Activated T-cell treated with anti-CD3 and anti-CD28 coated beads, Interleukin-2, amount 50 U/mL, for 72 hours (primary cell): ENCODE measurements at places on chromosomes 6 and 20. TPM values are rescaled to one million over a fixed set of nuclear protein-coding genes. Genes with fewer than 3 reads are reported as not detected.

ESR1 gene
- 1.3 TPM for total RNA-seq

PPP1R14C gene
- 1.8 TPM for total RNA-seq

- H3K4me1 ChIP-seq: no peaks in the 10 kb centered on the region
- H3K4me3 ChIP-seq: no peak overlapping the region
- no peaks in the 10 kb centered on the region for H3K36me3 ChIP-seq
- H3K27me3 ChIP-seq: peaks cover 23% of the 10 kb centered on the region
- H3K27ac ChIP-seq: no peak overlapping the region
- no peak for DNase-seq
These were observed 6.7 kb downstream of the MAK start for GRCh38 chr6:10831609-10832008.

DNA sequence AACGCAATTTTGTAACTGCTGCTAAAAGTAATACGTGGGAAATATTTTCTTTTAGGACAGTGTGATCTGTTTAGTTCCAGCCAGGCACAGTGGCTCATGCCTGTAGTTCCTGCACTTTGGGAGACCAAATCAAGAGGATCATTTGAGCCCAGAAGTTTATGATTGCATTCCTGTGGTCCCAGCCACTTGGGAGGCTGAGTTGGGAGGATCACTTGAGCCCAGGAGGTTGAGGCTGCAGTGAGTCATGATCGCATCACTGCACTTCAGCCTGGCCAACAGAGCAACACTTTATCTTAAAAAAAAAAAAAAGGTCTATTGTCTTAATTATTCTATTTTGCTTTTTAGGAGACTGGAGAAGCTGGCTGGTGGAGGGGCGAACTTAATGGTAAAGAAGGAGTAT lies 101.5 kb downstream of the CD2AP start:
- DNase-seq: no peak
- H3K4me1 ChIP-seq: no peaks in the 10 kb centered on the region
- H3K36me3 ChIP-seq: peaks cover 17% of the 10 kb centered on the region
- H3K27ac ChIP-seq: peak overlapping the region; percentile 9

DNA sequence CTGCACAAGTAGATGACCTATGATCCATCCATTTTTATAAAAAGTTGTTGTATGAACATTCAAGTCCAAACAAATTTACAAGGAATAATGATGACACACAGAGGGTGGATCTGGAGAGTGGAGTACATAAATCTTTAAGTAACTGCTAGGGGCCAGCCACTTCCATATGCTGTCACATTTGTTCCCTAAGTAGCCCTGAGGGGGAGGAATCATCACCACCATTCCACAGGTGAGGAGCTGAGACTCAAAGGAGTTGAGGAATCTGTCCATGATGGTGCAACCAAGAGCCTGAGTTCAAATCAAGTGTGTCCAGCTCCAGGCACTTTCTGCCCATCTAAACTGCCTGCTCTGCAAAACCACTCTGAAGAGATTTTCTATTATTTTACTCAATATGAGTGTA lies 132.1 kb downstream of the AIG1 start:
- no peak overlapping the region for H3K27ac ChIP-seq
- no peak overlapping the region for H3K4me3 ChIP-seq
- no peak for DNase-seq
